ENCODE measurements at places on chromosomes 4 and X. TPM values are rescaled to one million over a fixed set of nuclear protein-coding genes. Genes with fewer than 3 reads are reported as not detected.

- no peak for DNase-seq
Measured at GRCh38 chr4:48079972-48080391, 54.1 kb downstream of the TXK start.

DNA sequence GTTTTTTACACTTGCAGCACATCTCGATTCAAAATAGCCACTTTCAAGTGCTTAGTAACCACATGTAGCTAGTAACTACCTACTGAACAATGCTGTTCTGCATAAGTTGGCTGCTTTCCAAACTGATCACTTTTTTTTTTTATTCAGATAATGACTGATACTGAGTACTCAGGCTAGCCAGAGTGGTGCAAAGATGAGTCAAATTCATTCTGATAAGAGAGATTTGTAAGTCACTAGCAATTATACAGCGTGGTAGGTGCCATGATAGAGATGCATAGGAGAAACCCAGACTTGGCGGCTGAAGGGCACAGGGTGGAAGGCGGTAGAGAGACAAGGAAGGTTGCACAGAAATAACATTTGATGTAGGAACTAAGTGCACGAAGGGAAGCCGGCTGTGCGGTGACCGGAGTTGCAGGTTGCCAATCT is 357 bp upstream of the IGBP1 start:
- DNase-seq: no peak

- DNase-seq: peak; percentile 76
Measured at GRCh38 chr4:76948443-76949275, 893 bp upstream of the SEPTIN11 start.

DNA sequence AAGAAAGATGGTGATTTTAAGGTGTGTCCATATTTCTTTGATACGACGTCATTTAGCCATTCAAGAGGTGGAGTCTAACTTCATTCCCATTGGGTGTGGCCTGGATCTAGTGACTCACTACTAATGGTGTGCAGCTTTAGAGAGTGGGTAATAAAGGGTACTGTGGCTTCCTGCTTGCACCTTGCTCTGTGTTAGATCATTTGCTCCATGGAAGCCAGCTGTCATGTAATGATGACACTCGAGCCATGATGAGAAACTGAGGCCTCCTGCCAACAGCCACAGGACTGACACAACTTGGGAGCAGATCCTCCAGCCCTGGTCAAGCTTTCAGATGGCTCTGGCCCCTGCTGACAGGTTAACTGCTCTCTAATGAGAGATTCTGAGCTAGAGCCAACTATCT is 82.0 kb downstream of the UNC5C start:
- DNase-seq: no peak

DNA sequence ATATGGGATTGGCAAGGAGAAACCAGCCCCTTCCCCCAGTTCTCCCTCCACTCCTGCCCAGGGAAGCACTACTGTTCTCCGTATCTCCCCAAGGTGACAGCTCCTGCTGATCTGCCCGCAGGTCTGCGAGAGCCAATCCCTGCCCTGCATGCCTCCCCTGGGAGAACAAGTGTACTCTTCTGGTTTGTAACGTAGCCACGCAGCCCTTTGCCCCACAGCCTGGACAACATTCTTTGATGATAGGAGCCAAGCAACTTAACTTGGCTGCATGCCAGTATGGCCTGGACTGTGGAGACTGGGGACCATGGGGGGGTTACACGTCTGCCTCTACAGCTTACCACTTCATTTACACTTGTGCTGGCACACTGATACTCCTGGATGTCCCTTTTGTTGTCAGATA is 2.0 kb downstream of the STBD1 start:
- DNase-seq: peak; percentile 85

- DNase-seq: no peak
Measured at GRCh38 chr4:140256941-140257340, 103.0 kb upstream of the MAML3 start.

- peak; percentile 56 for DNase-seq
Measured at GRCh38 chrX:140764401-140764919, 54.9 kb downstream of the LINC00632 start.

The PTCHD1 gene
- total RNA-seq: 0.11 TPM

The CT45A10 gene
- total RNA-seq: not detected

The DUX4 gene
- not detected for total RNA-seq

The PDLIM3 gene
- 271 TPM for total RNA-seq

The GYPA gene
- total RNA-seq: not detected

The NPY5R gene
- total RNA-seq: 2.0 TPM

The ADGRL3 gene
- 3.3 TPM for total RNA-seq

Measured in right cardiac atrium (tissue), 5 donors.